ENCODE measurements at places on chromosomes 3 and 15.

DNA sequence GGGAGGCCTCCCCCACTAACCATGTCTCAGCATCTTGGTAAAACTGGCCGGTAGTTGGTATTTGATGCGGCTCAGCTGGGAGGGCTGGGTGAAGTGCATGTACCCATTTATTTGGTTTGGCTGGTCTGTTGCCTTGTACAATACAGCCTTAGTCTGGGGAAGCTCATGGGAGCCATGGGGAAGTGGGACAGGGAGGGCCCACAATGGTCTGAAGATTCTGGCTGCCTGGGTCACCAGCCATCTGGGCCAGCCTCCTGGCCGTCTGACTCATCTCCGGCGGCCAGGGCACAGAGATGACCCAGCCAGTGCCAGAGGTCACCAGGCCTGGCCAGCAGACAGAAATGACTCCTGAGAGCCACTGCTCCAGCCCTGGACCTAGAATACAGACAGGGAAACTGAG, 51.6 kb upstream of the SMAD6 start:
- no peak for DNase-seq

DNA sequence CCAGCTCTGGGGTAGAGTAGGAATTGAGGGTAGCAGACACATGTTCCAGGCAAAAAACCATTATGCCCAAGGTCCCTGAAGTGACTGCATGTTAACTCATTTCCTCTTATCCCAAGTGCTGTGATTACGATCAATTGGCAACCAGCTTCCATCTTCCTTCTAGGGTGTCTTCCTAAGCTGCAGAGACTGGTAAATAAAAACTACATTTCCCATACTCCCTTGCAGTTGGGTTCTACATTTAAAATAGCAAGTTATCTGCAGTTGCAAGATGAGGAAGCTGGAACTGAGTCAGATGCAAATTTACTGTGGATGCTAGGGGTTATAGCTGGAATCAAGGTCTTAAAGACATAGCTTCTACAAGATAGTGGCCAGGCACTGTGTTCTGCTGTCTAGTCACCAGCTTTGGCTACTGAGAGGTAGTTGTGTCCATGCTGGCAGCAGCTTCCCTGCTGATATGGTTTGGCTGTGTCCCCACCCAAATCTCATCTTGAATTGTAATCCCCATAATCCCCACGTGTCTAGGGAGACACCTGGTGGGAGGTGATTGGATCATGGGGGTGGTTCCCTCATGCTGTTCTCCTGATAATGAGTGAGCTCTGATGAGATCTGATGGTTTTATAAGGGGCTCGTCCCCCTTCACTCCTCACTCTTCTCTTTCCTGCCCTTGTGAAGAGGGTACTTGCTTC, 51.3 kb upstream of the FBN1 start:
- no peak for DNase-seq

GRCh38 chr15:75725006-75725718, 12.5 kb upstream of the CSPG4 start:
- no peak for DNase-seq

DNA sequence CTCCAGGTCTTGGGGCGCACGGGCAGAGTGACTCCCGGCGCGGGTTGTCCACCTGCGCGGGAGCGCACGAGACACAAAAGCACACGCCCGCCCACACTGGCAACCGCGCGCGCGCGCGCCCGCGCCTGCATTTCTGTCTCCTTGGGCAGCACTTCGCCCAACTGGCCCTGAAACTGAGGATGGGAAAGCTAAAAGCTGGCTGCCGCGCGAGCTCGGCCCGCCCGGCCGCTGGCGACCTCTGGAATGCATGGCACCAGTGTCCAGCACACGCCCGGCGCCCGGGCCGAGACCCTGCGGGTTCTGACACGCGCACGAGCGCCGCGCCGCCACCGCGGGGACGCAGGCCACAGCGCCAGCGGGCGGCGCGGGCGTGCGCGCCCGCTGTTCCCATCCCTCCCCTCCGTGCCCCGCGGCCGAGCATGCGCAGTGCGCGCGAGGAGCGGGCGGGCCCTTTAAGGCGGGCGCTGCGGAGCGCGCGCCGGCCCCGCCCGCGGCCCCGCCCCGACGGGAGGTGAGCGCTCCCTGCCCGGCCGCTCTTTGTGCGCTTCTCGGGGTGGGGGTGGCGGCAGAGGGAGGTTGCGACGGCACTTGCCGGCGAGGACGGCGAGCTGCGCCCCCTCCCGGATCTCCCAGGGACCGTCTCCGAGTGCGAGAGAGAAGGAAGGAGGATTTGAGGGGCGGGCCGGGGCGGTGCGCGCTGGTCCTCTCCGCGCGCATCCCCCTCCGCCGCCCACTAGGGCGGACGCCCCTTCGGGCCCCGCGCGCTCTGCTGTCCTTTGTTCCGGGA, 1.0 kb upstream of the MEX3B start:
- DNase-seq, result peak; percentile 67

GRCh38 chr3:69014022-69014580, 617 bp upstream of the EOGT start:
- DNase-seq, result no peak

GRCh38 chr3:127707851-127708411, 35.2 kb downstream of the ABTB1 start:
- no peak for DNase-seq

GRCh38 chr3:14440168-14440518, 37.7 kb downstream of the SLC6A6 start:
- no peak for DNase-seq
